CD8-positive, alpha-beta T cell (primary cell): ENCODE measurements at places on chromosomes 1 and 21. TPM values are rescaled to one million over a fixed set of nuclear protein-coding genes. Genes with fewer than 3 reads are reported as not detected.

CD101 gene
- total RNA-seq: 3.7 TPM

TSSK3 gene
- total RNA-seq: 0.42 TPM

LCE1C gene
- not detected for total RNA-seq

INAVA gene
- not detected for total RNA-seq

CHAF1B gene
- 3.9 TPM for total RNA-seq

MYBPH gene
- total RNA-seq: not detected

INKA2 gene
- total RNA-seq: 0.54 TPM

PLA2G2F gene
- total RNA-seq: not detected

ICOSLG gene
- total RNA-seq: 43.1 TPM

CD5L gene
- total RNA-seq: not detected

KRTAP11-1 gene
- not detected for total RNA-seq

PRMT6 gene
- total RNA-seq: 9.4 TPM

MYOC gene
- not detected for total RNA-seq

FBXO28 gene
- total RNA-seq: 44.2 TPM

CLCA4 gene
- total RNA-seq: not detected
